ENCODE measurements at places on chromosomes 6 and 20.

GRCh38 chr6:32109114-32109764 is at the start of gene TNXB:
Gene TNXB (minus strand): TSS chr6:32109338. CDS start chr6:32098198, 11,140 bp downstream.
- no peak for DNase-seq

DNA sequence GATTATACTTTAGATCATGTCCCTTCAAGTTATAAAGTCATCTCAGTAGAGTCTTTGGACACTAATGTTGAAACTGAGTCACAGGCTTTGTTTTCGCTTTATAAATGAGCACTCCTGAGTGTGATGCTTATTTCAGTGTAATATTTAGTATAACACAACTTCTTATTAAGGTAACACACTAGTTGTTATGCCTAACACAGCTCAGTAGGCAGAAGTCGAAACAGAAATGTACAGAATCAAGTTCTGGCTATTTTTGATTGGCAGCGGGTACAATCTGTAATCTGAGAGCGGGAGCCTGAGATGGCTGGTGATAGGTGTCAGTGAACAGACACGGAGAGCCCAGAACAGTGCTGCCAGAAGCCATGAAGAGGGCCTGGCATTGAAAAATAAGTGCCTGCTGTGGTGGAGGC is 11.4 kb downstream of the HECA start:
- no peak for DNase-seq

DNA sequence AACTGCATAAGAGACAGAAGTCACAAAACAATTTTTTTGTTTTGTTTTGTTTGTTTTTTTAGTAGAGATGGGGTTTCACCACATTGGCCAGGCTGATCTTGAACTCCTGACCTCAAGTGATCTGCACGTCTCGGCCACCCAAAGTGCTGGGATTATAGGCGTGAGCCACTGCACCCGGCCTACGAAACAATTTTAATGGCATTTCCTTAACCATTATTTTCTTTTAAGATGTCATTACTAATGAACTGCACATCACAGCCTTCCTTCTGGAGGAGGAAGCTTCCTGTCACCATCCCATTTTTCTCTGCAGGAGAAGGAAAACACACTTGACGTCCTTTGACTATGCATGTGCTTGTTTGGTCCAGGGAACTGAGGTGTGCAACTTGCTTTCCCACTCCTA is 125.3 kb upstream of the AKIRIN2 start:
- DNase-seq: peak; percentile 27

- no peak for DNase-seq
Measured at GRCh38 chr6:112881828-112882780, 535.0 kb downstream of the RFPL4B start.

GRCh38 chr6:99885051-99885450 is 109.0 kb downstream of the MCHR2 start:
- DNase-seq: no peak

DNA sequence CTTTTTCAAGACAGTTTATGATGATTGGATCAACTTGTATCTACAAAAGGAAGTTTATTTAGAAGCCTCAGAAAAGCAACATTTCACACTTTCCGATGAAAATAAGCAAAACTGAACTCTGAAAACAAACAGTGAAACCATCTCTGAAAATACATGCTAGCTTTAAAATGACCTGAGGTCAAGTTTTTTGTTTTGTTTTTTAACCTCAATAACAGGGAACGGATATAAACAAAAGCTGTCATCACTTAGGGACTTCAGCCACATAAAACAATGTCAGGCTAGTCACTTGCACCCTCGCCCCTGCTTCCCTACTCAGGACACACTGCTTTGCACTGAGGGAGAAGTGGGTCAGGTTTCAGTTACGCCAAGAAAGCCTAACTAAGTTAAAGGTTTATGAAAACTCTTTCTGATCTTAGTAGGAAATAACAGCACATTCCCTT is 11.6 kb downstream of the BACH2 start:
- DNase-seq: peak; percentile 27

DNA sequence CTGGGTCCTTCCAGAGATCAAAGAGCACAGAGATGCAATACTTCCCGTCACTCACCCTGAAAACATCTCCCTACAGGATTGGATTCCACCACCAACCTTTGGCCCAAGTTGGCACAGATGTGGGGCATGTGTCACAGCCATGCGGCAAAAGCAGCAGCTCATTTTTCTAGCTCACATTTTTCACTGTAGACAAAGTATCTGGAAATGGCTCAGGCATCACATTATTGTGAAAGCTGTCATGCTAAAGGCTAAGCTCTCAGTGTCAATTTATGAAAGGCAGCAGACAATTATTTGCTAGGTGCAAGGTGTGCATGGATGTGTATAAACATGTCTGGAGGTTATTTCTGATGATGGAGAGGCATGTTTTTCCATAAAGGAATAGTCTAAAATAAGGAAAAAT is 248.8 kb upstream of the PRND start:
- DNase-seq: no peak

DNA sequence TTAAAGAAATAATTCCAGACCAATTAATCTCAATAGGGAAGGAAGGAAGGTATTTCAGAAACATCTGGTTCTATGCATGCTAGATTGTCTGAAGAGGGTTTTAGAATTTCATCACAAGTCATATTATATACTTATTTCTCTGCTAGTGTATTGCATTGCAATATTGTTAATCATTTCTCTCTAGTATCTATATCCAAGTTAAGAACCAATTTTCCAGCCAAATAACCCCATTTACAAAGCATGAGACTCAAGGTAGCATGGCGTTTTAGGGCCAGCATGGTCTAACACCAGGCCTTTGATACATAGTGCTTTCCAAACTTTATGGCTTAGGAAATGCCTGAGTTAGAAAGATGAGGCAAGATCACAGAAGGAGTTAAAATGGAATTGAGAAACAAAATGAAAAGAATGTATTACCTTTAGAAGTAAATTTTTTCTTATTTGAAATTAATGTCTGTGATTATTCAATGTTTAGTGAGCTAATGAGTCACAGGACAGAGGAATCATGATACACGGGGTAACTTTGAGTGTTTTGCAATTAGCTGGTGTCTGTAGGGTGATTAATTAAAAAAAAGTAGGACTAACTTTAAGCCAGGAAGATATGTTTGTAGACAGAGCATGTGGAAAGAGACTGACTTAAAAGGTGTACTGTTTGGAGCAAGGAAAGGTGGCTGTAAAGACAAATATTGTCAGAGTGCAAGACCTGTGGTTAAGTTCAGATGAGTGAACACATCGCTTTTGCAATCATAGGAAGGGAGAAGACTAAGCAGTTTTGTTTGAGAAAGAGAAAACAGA is 1006.2 kb upstream of the CITED2 start:
- no peak for DNase-seq

GRCh38 chr20:37672143-37672542 is 21.7 kb upstream of the CTNNBL1 start:
- DNase-seq: no peak

- DNase-seq: no peak
Measured at GRCh38 chr6:107941627-107942026, 16.4 kb downstream of the SEC63 start.

DNA sequence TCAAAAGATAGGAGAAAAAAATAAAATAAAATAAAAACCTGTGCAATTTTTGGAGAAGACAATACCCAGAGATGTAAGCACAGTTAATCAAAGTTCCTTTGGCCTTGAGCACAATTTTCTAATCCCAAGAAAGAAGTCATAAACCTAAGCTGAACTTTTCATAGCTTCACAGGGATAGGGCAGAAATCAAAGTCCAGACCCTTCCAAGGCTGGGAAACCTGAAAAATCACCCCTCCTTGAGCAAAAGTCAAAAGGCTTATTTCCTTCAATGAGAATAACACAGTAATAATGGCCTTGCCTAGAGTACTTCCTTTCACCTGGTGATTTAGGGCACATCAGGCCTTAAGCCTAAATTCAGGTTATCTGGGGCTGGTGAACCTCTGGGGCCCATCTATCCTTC is 415.0 kb upstream of the BTBD3 start:
- DNase-seq: no peak
